ENCODE measurements at places on chromosomes 5 and 9.

- no peak for DNase-seq
These were observed 14.5 kb downstream of the RANBP6 start for GRCh38 chr9:6000955-6001354.

- peak; percentile 70 for DNase-seq
These were observed 137.1 kb downstream of the KCTD16 start for GRCh38 chr5:144307736-144308135.

DNA sequence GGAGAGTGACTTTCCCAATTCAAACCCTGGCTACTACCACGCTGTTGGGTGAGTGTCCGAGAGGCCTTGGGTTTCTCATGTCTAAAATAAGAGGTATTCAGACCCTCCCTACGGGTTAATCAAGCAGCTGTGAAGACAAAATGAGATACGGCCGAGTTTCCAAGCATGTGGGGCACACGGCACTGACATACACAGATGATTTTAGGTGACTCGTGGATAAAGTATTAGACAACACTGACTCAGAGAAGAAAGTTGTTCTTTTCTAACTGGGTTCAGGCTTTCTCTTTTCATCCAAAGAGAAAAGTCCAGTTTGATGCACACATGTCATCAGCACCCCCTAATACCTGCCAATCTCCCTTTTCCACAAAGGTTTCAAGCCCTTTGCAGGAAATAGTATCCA is 15.6 kb downstream of the FOXI1 start:
- no peak for DNase-seq

GRCh38 chr5:133668458-133668857 is 56.1 kb upstream of the FSTL4 start:
- DNase-seq = no peak

GRCh38 chr9:23492126-23493002 is 333.7 kb downstream of the ELAVL2 start:
- DNase-seq = peak; percentile 32

GRCh38 chr5:87277279-87277835 is 9.7 kb downstream of the RASA1 start:
- no peak for DNase-seq

- no peak for DNase-seq
These were observed 108.7 kb downstream of the SNCAIP start for GRCh38 chr5:122420537-122421236.

GRCh38 chr9:134332841-134333233 is 6.6 kb downstream of the RXRA start:
- no peak for DNase-seq

DNA sequence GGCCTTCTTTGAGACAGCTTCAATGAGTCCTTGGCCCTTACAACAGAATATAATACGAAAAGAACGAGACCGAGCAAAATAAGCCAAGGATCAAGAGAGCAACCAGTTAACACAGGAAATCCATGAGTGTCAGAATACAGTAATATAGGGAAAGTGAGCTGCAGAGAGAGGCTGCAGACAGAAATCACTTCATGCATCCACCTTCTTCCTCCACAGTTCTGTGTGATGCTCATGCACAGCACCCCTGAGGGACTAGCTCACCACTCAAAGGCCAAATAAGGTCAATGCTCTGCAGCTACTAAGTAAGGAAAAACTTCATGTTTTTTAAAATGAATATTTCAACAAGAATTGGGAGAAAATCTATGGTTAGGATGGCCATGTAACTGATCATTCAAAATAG is 257.1 kb downstream of the MCTP1 start:
- no peak for DNase-seq

GRCh38 chr5:10420932-10421331 is 20.7 kb upstream of the ROPN1L start:
- no peak for DNase-seq

GRCh38 chr5:74200560-74200959 is 440.0 kb downstream of the ENC1 start:
- no peak for DNase-seq

DNA sequence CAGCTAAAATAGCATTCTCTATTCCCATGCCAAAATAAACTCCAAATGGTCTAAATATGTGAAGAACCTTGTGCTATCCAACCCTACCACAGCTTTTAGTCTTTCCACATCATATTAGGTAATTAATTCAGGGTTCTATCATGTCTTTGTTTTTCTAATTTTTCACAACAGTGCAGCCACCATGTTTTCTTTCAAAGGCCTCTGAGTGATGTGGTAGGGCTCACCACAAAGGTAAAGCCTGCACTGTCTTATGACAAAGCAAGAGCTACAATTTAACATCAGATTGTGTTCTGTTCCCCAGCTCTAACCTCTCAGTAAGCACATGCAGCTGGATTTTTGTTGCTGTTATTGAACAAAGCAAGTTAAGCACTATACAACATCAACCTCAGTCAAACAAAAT is 52.4 kb downstream of the MEF2C start:
- no peak for DNase-seq

DNA sequence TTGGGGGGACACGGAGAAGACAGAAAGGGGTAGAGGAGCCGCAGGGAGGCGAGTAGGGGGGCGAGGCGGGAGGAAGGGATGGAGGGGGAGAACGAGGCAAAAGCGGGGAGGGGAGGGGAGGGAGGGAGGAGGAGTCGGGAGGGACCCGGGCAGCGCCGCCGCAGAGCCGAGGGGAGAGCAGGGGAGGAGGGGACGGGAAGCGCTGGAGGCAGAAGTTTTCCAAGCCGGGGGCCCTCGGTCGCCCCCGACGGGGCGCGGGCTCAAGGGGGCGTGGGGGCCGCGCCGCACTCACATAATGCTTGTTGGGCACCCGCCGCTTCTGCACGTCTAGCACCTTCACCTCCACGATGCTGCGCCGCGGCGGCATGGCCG is 353 bp downstream of the SH3PXD2B start:
- no peak for DNase-seq

GRCh38 chr9:124174433-124174832 is 83.3 kb upstream of the NEK6 start:
- no peak for DNase-seq

DNA sequence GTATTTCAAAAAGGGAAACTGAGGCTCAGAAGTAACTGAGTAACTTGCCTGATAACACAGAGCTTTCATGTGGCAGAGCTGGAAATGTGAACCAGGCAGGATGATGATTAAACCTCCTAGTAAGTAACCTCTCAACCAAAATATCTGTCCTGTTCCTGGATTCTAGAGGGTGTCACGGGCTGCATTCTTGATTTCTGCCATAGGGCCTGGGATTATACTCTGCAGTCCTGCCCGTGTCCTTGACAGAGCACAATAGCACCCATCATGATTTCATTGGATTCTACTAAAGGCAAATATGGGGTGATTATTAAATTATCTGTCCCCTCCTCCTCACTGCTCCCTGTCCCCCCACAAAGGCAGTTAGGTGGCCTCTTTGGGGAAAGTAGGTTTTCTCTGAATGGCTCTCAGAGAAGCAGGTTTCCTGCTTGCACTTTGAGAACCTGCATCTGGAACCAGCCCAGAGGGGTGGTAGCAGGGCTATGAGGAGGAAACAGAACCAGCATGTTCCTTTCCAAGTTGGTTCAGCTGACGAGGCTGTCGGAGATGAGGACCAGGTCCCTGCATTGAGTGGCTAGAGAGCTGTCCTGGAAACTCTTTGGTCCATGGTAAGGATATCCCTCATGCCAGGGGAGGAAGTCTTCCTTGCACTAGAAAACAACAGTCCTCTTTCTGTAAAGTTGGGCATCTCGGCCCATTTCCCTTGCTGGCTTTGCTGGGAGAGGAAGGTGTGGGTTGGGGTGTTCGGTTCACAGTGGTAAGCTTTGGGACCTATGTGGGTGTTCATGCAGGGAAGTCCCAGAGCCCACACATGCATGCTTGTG is 36.6 kb downstream of the PPARGC1B start:
- DNase-seq = no peak

GRCh38 chr9:116447934-116448333 is 239.2 kb upstream of the TRIM32 start:
- no peak for DNase-seq

DNA sequence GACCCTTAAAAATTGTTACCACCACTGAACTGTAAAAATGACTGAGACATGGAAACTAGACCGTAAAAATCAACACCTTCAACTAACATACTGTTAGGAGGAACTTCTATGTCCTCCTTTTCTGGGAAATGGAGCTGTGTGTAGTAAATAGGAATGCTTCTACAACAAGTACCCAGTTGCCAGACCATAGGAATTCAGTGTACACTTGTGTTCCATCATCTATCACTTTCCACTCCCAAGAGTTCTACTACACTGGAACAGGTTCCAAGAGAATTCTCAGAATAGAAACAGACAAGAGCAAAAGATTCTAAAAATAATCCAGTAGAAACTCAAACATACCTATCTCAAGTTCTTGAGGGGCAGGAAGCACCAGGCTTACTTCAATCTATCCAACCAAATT is 23.6 kb downstream of the UBAP2 start:
- DNase-seq = no peak

DNA sequence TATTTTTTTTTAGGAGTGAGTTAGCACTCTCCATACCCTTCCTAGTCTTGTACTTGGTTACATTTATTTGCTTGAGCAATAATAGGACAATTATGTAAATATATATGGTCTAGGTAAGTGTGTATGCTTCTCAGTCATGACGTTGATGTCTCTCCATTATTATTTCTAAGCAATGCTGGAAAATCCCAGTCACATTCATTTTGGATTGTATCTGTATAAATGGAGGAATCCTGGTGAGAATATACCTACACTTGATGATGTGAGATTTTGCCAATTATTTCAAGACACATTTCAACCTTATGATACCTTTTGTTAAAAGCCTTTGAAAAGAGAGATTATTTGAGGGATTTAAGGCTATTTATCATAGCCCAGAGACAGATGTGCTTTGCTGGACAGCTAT is 2244.5 kb upstream of the WWC1 start:
- DNase-seq = no peak

DNA sequence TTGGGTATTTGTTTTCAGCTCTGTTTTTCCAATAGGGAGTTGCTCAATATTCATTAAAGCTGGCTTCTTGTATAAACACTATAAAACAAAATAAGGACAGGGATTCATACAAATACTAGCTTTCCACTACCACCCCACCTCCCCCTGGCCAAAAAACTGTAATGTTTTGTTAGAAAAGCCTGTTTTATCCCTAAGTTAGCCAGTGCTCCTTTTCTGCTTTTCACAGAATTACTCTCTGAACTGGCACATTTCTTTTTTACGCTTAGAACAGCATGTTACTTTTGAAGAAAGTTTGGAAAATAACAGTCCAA is 147.4 kb upstream of the DMRT1 start:
- DNase-seq = no peak

DNA sequence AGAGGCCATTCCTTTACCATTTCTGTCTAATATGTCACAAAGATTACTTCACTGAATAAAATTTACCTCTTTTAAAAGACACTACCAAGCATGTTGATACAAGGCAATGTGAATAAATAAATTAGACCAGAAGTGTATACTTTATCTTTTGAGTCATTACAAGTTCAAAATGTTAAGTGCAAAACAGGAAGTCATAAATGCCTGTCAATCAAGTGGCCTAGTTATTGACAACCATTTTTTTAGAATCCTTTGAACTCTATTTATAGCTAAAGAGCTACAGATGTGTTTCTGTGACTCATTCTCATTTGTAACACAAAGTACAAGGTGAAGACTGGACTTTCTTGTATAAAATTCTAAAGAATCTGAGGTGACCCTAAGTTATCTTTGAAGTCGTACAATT is 602.7 kb upstream of the SEMA6A start:
- no peak for DNase-seq

DNA sequence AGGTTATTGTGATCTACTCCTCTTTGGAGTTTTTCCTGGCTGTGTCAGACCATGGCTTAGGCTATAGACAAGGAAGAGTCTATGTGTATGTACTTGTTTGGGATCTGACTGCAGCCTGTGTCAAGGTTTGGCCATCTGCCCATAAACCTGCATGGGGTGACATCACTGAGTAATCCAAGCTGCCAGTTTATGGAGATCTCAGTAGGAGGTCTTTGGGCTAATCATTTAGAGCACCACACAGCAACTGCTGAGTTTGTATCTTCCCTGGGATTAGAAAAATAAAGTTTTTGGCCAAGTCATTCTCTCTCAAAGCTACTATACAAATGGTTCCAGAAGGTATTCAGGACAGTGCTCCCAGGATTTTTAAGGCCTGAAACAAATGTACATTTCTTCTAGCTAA is 65.5 kb upstream of the HSPB3 start:
- no peak for DNase-seq

Data from Caco-2 (cell line).